ENCODE measurements at places on chromosomes 2 and 18. TPM values are rescaled to one million over a fixed set of nuclear protein-coding genes. Genes with fewer than 3 reads are reported as not detected.

DNA sequence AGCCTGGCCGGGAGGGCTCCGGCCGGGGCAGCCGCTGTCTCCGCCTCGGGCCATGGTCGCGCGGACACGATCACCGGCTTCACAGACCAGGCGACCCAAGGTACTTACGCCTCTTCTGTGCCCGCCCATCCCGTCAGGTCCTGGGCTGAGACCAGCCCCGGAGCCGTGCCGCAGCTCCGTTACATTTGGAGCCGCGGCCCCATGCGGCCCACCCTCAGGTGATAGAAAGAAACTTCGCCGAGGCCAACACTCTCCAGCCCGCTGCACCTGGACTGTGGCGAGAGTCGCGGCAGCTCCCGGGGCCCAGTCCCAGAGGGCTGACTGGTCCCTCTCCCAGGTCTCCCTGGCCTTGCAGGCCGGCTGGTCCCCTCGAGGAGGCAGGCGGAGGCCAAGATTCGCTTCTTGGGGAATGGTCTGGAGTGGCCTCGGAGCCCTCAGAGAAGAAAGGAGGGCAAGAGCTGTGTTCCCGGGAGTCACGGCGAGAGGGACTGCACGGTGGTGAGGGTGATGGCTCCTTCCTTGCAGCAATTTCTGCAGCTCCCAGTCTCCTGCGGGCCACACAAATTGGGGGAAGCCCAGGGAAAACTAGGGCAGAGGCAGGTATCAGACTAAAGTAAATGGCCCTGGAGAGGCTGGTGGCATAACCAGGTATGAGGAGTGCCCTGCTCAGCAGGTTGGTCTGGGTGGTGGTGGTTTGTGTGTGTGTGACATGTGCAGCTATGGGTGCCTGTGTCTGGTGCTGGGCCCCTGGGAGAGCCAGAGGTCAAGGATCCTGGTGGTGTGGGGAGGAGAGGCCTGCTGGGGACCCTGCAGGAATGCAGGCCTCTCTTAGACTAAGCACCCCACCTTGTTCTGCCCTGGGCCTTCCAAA lies 822 bp downstream of the GDF7 start:
- DNase-seq, result peak; percentile 34

Gene ITPRIPL1
- total RNA-seq, result 1.0 TPM

DNA sequence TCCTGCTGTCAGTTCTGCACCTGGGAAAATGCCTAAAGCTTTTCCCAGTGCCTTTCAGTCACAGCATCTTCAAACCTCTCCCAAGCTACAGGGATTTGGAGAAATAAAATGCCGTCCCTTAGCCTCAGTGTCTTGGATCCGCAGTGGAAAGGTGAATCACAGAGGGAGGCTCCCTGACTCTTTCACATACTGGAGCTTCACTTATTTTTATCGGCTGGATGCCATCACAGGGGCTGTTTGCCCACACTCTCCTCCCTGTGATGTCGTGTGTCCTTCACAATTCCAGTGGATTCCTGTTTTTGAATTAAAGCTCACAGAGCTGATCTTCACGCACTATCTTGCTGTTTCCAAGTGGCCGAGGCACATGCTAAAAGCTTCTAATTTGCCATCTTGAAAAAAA lies 1303.1 kb upstream of the DDX18 start:
- no peak for DNase-seq

DNA sequence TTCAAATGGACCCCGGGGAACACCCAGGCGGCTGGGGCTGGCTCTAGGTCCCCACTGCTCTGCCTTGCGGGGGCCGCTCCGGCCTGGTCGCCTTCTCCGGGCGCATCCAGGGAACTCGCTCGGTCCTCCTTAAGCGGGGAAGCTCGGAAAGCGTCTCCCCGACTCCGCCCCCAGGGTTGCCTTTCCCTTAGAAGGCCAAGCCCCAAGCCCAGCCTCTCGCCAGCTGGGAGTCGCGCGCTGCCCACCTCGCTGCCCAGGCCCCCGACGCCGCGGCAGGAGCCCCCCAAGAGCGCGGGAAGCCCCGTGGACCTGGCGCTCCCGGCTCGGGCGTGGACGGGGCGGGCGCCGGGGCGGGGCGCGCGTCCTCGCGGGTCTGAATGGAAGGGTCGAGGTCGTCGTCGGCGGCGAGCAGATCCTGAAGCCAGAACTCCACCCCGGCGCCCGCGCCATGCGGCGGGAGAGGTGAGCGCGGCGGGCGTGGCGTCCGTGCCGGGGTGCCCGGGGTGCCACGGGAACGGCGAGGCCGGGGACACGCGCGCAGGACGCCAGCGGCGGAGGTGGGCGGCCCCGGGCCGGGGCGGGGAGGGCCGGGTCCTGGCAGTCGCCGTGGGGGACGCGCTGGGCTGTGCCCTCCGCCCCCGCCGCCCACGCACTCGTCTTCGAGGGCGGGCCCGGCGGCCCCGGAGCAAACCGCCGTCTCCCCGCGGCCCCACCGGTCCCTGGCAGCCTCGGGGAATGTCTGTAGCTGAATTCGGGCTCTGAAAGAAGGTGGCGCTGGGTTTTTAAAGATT lies at the start of gene BOK:
BOK (plus strand) TSS at position 214 of the 791 bp plus-strand sequence. CDS start 739 bp downstream, outside the sequence.
- peak; percentile 75 for DNase-seq

- no peak for DNase-seq
Observed at GRCh38 chr2:100987536-100987935, 14.6 kb upstream of the RPL31 start.

DNA sequence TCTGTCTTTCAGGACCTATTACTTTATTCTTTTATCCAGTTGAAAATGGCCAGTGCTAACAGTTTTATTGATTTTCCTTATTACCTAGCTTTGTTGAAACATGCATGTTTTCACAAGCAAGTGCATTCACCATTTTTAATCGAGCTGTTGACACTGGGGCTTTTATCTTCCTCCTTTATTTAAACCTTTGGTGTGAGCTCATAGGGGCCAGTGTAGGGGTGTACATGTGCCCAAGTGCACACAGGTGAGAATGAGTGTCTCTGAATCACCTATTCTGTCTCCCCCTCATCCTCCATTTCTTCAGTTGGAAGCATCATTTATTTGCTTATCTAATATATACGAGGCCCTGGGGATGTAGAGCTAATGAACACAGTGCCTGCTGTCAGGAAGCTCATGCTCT lies 199.1 kb downstream of the PRKCE start:
- no peak for DNase-seq

DNA sequence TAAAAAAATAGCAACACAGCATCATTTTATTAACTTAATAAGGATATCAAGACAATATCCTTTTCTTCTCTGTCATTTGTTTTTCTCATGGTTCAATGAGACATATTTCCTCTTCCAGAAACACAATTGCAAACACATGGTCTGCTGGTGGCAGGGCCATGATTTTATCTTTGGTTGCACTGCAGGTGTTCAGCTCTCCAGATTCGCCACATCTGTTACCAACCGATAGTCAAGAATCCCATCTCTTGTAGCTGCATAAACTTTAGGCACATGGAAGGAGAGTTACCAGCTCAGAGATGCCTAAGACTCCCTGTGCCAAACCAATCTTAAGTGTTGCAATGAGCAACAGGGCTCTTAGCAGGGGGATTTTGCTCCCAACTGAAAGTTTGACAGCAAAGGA lies 1303.2 kb upstream of the CELF4 start:
- no peak for DNase-seq

Gene MPPE1
- 35.7 TPM for total RNA-seq

GRCh38 chr2:98952966-98953365 lies 16.9 kb upstream of the CRACDL start:
- DNase-seq, result no peak

- no peak for DNase-seq
Observed at GRCh38 chr2:33015421-33016142, 68.8 kb downstream of the LTBP1 start.

Gene CRYGD
- not detected for total RNA-seq

GRCh38 chr2:18311420-18312195 lies 248.8 kb downstream of the RDH14 start:
- no peak for DNase-seq

DNA sequence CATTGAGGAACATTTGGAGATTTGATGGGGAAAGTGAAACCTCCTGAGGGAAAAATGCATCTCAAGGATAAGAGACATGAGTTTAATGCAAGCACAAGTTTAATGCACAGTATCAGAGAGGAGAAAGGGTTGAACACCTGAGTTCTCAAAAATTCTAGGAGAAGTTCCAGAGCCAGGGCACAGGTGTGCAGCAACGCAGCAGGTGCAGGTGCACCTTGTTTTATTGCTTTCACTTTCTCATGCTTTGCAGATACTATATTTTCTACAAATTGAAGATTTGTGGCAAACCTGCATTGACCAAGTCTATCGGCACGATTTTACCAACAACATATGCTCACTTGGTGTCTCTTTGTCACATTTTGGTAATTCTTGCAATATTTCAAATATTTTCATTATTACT lies 267.6 kb upstream of the HNRNPA3 start:
- DNase-seq, result no peak

DNA sequence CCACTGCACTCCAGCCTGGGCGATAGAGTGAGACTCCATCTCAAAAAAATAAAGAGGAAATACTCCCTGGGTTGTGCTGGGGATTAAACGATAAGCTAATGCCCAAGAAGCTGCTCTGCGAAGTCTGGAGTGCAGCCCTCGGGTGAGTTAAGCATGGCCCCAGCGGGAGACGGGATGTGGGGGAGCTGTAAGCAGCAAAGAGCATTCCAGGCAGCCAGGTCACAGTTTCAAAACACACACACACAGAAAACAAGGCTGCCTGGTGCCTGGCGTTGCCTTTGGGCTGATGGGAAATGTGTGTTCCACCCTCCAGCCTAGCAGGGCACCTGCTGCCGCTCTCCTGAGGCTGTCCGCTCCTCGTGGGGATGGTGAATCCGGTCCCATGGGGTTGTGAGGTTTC lies 24.1 kb downstream of the ODC1 start:
- DNase-seq, result peak; percentile 28

DNA sequence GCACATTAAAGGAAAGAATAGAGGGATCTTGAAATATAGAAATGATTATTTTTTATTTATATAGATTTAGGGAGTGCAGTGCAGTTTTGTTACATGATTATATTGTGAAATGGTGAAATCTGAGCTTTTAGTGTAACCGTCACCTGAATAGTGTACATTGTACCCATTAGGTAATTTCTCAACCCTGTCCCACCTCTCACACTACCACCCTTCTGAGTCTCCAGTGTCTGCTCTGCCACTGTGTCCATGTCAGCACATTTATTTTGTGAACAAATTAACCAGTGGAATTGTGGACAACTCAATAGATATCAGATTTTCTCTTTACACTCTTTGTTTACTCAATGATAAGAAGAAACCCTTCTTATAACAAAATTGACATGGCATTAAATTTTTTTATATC lies 24.2 kb downstream of the APLF start:
- DNase-seq, result no peak

Gene ALPP
- not detected for total RNA-seq

Gene MSTN
- not detected for total RNA-seq

DNA sequence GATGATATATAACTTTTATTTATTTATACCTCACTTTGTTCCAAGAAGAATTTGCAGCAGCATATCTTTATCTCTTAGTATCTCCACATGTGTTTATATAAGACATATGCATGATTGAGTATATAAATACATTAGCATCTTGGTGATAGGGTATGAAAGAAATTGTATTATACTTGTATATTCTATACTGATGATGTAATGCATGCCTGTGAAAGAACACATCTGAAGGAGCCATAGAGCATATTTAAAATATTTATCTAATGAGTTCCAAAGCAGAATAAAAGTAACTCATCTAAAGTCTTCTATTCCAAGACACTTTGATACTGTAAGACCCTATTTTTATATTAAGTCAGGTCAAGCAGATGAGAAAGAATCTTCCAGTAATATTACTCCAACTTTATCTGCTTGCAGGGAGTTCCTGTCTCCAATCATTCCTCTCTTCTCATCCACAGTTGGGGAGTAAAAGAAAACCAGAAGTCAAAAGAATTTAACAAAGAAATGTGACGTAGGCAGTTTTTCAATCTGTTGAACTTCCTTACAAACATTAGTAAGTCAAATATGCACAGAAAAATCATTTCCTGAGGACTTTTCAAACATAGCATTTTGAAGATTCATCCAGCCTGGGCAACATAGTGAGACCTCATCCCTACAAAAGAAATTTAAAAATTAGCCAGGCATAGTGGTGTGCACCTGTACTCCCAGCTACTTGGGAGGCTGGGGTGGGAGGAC lies 76.7 kb downstream of the DTNB start:
- no peak for DNase-seq

DNA sequence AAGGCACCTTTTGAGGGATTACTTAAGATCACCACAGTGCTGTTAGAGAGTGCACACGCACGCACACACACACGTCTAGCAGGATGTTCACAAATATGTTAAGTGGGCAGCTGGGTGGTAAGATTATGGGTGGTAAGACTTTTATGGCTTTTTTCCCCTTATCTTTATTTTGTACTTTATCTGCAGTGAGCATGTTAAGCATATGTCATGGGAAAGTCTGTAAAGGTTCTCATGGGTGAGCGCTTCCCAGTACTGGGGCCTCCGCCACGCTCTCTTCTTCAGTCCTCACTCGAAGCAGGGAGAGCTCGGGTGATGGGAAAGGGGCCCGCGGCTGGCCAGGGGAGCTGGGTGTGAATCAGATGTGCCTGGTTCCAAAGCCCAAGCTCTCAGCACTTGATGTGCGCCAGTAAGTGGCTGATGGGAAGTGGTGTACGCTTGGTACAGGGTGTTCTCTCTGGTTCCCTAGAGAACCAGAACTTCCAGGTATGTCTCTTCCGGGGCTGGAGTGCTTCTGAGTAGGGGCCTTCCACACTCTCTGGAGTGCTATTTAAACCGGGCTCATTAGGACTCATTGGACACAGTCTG lies 83.9 kb upstream of the YWHAQ start:
- DNase-seq, result no peak

DNA sequence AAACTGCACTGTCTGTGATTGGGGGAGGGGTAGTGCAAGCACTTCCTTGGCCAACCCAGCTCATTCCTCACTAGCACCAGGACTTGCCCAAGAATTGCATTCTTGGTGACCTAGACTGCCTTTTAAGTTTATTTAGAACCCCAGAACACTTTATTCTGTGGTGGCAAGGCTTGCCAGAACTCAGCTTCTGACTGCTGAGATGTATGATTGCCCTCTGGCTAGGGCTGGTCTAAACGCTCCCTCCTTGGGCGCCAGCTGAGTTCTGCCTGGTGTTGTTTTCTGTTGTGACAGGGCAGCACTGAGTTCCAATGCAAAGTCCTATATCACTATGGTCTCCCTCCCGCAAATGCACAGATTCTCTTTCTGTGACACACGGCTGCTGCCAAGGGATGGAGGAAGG lies 247.7 kb downstream of the ZNF385B start:
- no peak for DNase-seq

DNA sequence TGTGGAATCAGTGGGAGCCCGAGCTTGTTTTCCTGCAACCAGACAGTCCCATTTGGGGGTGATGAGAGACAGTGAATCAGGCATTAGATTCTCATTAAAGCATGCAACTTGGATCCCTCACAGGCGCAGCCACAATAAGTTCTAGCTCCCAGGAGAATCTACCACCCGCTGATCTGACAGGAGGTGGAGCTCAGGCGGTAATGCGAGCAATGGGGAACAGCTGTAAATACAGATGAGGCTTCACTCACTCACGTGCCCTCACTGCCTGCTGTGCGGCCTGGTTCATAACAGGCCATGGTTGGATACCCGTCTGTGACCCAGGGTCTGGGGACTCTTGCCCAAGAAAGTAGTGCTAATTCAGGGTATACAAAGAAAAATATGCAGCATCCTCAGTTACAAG lies 144.8 kb upstream of the RGPD4 start:
- no peak for DNase-seq

Measured in Right ventricle myocardium superior (tissue), 1 donor.